ENCODE measurements at places on chromosomes 7 and 10.

GRCh38 chr10:11457336-11457735 lies 154.1 kb downstream of the USP6NL start:
- DNase-seq = no peak

- DNase-seq = peak; percentile 9
Observed at GRCh38 chr7:79334841-79335240, 118.6 kb downstream of the MAGI2 start.

- no peak for DNase-seq
Observed at GRCh38 chr7:46286957-46287356, 365.9 kb upstream of the IGFBP3 start.

GRCh38 chr10:50544857-50545429 lies 78.8 kb downstream of the SGMS1 start:
- DNase-seq = no peak

GRCh38 chr10:29257784-29258135 lies 31.1 kb upstream of the LYZL1 start:
- no peak for DNase-seq

- DNase-seq = peak; percentile 59
Observed at GRCh38 chr7:131581241-131582051, 25.0 kb upstream of the PODXL start.
